Activated T-helper 9 cell treated with anti-CD3 and anti-CD28 coated beads, Interleukin-2, amount 50 U/mL, for 16 hours (primary cell): ENCODE measurements at places on chromosomes 5 and 9.

- no peak for DNase-seq
Observed at GRCh38 chr9:30677221-30677620, 1707.2 kb upstream of the ACO1 start.

GRCh38 chr9:137438591-137439157, 2.5 kb downstream of the ENTPD8 start:
- DNase-seq = no peak

GRCh38 chr9:68418259-68418845, 61.9 kb downstream of the PGM5 start:
- DNase-seq = no peak

DNA sequence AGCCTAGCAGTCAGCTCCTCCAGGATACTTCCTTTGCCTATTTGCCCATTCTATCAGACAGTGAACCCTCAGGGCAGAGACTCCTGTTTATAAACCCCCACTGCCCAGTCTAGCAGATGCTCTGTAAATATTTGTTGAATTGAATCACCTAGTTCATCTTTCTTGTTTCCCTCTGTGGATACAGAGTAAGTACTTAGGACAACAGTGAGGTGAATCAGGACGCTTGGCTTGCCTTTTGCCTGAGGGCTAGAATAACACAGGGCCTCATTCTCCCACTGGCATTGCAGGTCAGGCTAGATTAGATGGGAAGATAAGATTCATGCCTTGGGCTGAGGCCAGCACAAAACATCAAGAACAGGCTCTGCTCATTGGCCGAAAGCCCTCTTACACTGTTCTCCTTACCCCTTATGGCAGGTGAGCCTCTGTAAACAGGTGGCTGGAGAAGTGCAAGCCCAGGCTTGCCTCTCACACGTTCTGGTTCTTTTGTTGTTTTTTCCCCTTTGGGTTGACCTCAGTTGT, 22.2 kb downstream of the TNFSF8 start:
- no peak for DNase-seq

DNA sequence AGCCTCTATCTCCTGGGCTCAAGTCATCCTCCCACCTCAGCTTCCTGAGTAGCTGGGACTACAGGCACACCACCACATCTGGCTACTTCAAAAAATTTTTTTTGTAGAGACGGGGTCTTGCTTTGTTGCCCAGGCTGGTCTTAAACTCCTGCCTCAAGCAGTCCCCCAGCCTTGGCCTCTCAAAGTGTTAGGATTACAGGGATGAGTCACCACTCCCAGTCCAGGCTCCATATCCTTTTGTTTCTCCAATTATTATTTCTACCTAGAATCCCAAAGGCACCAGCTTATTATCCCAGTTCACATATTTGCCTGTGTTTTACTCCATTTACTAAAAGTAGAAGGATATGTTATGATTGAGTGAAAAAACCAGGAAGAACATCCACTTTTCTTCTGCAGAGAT, 84.9 kb downstream of the TEK start:
- DNase-seq = no peak

GRCh38 chr5:159403906-159404681, 73.8 kb upstream of the IL12B start:
- no peak for DNase-seq

GRCh38 chr9:109264877-109265587, 55.8 kb downstream of the EPB41L4B start:
- no peak for DNase-seq

DNA sequence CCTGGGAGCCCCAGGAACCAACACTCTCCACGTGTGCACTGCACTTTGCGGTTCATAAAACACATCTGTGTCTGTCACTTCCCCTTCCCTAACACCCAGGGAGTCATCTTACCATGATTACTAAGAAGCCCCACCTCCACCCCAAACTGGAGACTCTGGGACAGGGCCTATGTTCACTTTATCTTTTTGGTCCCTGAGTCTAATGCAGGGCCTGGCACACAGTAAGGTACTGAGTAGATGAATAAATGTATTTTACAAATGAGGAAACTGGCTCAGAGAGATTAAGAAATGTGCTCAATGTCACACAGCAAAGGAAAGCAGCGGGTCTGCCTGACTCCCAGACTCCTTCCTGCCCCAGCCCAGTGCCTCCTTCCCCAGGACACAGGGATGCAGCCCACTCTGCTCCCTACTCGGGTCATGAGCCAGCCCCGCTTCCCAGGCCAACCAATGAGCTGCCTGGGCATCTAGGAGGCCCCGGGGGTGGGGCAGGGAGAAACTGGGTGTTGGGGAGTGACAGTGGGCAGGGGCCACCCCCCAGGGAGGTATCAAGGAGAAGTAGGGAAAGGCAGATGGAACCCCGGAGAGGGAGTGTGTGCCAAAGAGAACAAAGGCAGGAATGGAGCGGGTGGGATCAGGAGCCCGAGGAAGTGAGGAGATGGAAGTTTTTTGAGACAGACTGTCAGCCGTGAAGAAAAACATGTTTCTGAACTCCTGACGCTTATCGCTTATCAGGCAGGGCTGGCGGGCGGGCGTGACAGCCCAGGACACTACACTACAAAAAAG, 30.5 kb downstream of the SHB start:
- DNase-seq = no peak

GRCh38 chr5:104754311-104754995, 1191.9 kb upstream of the NUDT12 start:
- DNase-seq = no peak

DNA sequence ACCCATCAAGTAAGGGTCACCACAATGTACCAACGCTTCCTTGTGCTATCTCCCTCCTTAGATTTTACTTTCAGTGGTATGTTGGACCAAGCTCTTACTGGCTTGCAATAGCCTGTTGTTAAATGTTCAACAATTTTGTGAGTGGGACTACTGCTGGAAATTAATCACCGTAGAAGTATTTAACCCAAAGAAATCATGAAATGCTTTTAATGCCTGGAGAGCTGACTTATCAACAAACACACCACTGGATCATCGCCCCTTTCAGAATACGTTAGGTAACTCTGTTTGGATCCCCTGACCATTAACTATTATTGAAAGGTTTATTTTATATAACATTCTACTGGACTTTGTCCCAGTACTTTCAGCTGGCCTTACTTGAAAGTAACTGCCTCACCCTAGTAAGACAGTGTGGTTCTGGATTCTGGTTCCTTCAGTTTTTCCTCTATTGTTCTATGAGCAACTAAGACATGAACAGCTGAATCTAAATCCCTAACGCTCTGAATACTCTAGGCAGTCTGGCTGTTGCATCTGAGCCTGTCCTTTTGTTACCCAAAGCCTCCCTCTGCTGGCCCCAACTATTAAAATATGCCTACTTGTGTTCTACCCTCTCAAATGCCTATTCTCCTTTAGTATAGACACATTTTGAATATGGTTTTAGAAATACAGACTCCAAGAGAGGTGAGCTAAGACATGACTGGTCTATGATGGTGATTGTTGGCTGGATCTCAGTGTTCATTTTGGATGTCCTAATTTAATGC, 1203.4 kb upstream of the DMAC1 start:
- DNase-seq = no peak

DNA sequence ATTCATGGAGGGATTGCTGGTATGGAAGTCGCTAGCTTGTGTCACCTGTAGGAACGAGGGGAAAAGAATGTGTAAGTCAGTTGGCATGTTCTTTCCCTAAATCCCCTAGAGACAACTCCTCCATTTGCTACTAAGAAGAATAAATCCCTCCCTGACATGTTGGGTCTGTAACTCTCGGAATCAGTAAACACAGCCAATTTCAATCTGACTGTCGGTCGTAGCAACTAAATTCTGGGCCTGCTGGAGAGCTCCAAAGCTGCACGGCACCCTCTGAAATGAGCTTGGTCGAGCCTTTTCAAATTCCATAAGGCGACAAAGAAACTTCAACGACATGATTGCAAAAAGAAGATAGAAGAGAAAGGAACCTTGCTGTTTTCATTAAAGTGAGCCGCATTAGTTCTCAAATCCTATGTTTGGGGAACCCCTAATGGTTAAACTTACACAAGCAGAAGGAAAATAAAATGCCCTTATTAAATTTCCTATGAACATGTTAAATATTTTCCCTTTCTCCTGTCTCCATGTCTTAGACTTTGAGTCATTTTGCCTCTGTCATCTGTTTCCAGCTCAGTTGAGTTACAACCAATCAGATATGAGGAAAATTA, 735.8 kb upstream of the WWC1 start:
- DNase-seq = no peak

- DNase-seq = no peak
Observed at GRCh38 chr9:34686732-34687131, 4.3 kb downstream of the CCL19 start.

- DNase-seq = no peak
Observed at GRCh38 chr5:154319736-154320135, 126.1 kb upstream of the SAP30L start.

DNA sequence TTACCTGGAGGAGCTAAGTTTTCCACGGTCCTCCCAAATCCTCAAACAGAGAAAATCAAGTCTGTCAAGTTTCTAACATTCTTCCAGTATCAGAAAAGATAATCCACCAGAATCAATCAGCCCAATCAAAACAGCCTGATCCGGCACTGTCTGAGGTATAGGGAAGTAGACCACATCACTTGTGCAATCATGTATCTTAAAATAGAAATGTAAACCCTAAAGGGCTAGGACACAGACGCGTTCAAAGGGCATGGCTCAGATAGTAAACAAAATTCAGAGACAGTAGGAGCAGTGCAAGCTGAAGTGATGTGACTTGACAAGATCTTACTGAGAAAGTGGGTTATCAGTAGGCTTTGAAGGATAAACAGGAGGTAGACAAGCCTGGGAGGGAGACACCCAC, 252.4 kb upstream of the DAPK1 start:
- no peak for DNase-seq

DNA sequence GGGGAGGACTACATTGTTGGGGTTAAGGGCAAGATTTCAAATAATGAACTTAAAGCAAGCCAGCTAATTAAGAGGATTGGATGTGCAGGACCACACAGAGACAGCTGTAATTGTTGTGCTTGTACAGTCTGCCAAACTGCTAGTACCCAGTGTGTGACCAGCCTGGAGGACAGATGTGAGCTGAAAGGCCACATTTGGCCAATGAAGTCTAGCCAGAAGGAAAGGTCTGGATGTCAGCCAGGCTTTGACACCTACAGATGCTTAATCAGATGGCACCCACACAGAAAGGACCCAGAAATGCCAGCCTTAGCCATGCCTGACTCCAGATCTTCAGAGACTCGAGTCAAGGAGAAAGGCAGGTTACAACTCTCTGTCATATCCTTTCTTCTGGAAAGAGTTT, 491.1 kb downstream of the KIF4B start:
- no peak for DNase-seq

DNA sequence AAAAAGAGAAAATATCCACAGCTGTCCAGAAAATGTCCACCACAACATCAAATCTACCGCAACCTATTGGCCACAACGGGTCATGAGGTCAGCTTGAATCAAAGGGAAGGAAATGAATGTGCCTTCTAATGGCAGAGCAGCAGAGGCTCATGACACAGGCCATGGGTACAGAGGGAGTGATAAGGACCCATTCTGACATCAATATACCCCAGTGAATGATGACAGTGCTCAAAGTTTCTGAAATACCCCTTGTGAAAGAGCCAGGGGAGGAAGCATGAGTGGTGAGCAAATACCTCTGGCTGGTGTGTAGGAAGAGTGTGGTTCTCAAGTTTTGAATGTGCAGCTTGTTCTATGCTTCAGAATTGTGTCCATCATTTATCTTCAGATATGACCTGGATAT, 348.2 kb downstream of the IRX1 start:
- DNase-seq = no peak

DNA sequence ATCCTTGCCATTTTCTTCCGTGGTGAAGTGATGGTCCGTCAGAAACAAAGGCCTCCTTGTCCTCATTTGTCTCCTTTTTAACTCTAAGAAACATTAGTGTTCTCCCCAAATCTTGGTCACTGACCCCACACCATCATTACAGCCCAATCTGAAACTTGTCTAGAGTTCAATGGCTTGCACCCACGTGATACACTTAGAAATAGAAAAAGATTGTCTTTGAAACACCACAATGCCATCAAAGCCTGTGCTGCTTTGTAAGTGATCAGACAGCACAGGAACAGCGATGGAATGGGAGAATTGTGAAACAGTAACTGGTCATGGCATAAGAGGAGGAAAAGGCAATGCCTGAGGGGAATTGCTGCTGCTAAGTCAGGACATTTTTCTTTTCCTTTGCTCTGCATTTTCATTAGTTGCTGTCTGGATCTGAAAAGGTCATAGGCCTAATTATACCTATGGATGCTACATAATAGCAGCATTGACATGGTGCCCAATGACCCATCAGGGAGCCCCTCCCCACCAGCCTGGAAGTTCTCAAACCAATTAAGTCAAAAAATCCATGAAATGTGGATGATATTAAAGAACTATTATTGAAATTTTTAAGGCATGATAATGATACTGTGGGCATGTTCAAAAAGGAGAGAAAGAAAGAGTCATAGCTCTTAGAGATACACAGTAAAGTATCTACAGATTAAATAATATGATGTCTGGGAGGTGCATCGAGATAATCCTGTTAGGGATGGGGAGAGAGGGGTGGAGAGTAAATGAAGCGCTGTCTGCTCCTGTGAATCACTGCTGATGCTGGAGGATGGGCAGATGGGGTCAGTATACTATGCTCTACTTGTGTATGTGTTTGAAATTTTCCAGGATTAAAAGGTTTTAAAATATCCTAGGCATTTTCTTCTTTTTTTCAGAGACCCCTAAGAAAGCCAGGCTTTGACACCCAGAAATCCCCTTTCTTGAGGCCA, 83.6 kb downstream of the ENC1 start:
- DNase-seq = no peak

- DNase-seq = no peak
Observed at GRCh38 chr5:90644132-90644531, 85.5 kb downstream of the ADGRV1 start.

- DNase-seq = peak; percentile 44
Observed at GRCh38 chr9:135939351-135940265, 21.6 kb downstream of the UBAC1 start.

GRCh38 chr9:125431741-125432271, 170.2 kb downstream of the GAPVD1 start:
- DNase-seq = no peak

- no peak for DNase-seq
Observed at GRCh38 chr9:81584099-81584498, 105.2 kb downstream of the TLE1 start.

DNA sequence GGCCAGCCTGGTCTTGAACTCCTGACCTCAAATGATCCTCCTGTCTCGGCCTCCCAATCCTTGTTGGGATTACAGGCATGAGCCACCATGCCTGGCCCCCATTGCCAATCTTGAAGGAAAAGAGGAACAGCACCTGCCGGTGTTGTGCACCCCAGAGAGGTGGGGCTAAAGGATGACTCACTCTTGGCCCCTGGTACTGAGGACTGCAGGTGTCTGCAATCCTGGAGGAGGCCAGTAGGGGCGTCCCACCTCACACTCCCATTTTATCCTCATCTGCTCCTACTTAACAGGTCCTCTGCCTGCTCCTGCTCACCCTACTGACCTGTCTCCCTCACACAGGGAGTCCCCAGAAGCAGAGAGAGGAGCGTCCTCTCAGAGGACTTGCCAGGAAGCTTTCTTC, 390.4 kb downstream of the ARHGEF28 start:
- DNase-seq = no peak

GRCh38 chr5:76943006-76943405, 9.8 kb upstream of the CRHBP start:
- DNase-seq = no peak

- DNase-seq = no peak
Observed at GRCh38 chr9:27880156-27880555, 306.9 kb upstream of the C9orf72 start.
